ENCODE measurements at places on chromosomes 7 and 10.

GRCh38 chr7:30169579-30169978 lies 34.8 kb downstream of the MTURN start:
- no peak for DNase-seq

- DNase-seq = no peak
Measured at GRCh38 chr7:111006040-111006439, 84.9 kb upstream of the LRRN3 start.

- DNase-seq = no peak
Measured at GRCh38 chr7:149072438-149072775, 18.1 kb downstream of the ZNF786 start.

DNA sequence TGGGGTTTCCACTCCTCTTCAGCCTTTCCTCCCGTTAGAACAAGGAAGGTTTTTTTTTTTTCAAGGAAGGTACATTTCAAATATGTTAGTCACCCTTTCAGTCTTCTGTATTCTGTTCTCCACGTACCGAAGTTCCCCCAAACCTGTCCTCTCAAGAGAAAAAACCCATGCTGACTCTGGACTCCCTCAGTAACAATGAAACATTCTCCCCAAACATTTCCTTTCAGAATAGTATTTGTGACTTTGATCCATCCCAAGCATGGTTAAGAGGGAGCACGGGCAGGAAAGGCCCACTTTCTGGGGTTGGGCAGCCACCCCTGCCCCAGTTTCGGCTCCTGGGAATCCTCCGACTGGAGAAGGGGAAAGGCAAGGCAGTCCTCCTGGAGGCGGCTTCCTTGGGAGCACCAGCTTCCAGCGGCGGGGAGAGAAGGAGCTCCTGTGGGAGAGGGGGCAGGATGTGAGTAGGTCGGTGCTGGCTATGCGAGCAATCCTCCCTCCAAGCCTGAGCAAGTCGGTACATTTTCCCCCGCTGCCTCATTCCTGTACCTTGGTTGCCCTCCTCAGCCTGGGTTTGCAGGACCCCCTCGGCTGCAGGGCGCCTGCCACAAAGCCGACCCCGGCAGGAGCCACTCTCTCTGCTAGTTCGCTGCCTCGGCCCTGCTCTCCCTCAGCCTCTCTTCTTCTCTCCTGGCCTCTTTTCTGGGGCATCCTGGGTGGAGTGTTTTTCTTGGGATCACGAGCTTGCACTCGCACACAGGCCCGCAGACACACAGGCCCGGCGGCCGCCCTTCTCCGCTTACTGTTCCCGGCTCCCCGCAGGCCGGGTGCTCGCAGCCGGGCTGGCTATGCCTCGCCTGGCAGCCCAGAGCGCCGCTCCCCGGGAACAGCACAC lies 2.1 kb upstream of the HOXA1 start:
- peak; percentile 51 for DNase-seq

DNA sequence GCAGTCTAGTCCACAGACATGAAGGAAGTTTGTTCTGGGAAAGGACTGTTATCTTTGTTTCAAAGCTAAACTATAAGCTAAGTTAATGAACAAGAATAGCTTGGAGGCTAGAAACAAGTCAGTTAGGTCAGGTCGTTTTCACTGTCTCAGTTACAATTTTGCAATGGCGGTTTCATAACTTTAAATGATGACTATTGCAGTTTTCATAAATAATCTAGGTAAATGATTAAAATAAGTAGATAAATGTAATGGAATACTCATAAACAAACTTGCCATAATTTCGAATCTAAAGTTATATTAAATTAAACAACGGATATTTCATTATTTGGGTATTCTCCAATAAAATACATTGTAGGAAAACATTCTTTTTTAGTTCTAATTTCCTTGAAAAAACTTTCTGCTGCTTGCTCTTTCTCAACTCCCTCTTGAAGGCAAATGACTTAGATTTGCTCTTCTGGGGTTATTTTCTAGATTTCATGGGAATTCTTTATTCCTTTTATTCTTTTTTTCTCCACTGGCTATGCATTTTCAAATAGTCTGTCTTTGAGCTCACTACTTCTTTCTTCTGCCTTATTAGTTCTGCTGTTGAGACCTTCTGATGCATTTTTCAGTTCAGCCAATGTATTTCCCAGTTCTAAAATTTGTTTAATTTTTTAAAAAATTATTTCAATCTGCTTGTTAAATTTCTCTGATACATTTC lies 103.8 kb upstream of the APBB1IP start:
- DNase-seq = no peak

DNA sequence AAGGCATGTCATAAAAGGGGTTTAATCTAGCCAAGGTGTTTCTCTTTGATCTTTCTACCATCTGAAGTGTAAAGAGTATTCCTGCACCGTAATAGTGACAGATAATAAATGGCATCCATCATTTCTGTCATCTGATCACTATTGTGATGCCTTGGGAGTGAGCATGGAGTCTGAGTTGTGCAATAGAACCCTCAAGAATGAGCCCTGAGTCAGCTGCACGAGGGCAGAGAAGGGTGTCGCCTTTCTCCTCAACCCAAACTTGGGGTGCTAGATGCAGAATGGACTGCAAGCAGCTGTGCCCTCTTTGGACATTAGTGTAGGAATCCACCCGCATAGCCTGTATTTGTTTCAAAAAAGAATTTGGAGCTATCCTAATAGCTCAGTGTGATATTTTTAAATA lies 115.2 kb downstream of the ZNF37A start:
- DNase-seq = no peak

DNA sequence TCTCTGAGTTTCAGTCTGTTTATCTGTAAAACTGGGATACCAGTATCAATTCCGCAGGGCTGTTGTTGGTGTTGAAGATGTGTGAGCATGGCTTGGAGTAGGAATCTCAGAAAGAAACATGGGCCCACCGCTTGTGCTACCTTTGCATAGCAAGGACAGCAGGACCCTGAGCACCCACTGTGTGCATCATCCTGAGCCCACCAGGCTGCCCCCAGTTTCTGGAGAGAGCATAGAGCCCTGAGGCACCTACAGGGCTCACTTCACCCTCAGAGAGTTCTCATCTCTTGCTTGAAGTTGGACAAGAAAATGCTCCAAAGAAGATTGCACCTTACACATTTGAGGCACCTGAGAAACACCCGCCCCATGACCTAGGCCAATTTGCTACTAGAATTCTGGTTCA lies 12.9 kb downstream of the PRLHR start:
- DNase-seq = no peak

DNA sequence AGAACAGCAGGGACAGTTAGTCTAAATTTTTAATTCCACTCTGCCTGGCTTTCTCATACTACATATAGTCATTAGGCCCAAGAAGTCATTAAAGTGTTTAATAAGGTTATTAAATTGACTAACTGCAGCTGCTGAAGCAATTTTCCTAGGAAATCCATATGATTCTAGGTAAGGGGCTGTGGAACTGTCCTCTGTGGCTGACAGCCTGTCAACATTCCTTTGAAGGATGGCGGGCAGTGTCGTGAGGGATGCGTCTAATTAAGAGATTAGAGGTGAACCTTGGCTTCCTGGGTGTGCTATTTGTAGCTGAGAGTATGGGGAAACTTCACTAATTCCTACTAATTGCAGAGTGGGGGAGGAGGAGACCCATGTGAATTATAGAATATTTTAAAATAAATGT lies 64.6 kb downstream of the SNX10 start:
- no peak for DNase-seq

GRCh38 chr7:25216837-25217236 lies 11.4 kb downstream of the NPVF start:
- DNase-seq = peak; percentile 29

GRCh38 chr10:48883701-48884100 lies 55.9 kb downstream of the LRRC18 start:
- no peak for DNase-seq

GRCh38 chr7:101666741-101667140 lies 37.6 kb upstream of the MYL10 start:
- DNase-seq = no peak

GRCh38 chr10:26214551-26215395 lies 1.8 kb upstream of the GAD2 start:
- no peak for DNase-seq

GRCh38 chr10:74012480-74012879 lies 14.6 kb downstream of the VCL start:
- DNase-seq = no peak

DNA sequence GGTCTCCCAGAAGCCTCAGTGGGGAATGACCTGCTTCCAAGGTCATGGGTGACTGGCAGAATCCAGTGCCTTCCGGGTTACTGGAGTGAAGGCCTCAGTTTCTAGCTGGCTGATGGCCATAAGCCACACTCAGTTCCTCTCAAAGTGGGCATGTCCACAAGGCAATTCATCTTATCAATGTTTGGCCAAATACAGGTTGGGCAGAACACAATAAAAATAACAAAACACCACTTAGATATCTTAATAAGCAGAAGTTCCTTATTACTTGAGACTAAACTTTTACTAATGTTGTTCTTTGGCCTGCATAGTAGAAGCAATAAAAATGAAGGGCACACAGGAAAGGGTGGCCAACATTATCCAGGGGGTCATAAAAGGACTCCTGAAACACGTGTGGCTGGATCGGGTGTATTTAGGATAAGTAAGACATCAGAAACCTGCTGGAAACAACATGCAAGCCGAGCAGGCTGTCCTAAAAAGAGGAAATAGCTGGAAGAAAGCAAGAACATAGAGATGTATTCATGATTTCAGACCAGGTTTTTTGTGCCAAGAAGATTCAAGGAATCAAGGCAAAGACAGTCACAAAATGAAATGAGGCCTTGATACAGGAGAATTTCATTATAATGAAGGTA lies 19.6 kb upstream of the AKR1C2 start:
- DNase-seq = no peak

DNA sequence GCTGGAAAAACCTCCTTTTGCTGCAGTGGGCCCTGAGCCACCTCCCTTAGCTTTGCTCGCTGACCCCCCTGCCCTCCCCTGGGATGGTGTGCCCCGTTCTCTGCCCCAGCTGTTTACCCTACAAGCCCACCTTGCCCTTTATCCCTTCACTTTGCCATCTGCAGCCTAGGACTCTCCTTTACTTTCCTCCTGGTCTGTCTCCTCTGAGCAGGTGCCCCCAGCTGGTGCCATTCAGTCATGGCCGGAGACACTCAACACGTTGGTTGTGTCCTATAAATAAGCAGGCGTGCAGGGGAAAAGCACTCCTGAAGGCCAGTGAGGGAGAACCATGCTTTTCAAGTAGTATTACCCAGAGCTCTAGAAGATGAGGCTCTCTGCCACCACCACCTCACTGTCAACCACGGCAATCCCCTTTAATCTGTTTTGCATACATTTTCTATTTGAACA lies 6.1 kb downstream of the RASSF4 start:
- no peak for DNase-seq

GRCh38 chr10:3704565-3705325 lies 80.3 kb downstream of the KLF6 start:
- DNase-seq = no peak

- DNase-seq = no peak
Measured at GRCh38 chr7:99002827-99003212, 124.5 kb downstream of the TRRAP start.

DNA sequence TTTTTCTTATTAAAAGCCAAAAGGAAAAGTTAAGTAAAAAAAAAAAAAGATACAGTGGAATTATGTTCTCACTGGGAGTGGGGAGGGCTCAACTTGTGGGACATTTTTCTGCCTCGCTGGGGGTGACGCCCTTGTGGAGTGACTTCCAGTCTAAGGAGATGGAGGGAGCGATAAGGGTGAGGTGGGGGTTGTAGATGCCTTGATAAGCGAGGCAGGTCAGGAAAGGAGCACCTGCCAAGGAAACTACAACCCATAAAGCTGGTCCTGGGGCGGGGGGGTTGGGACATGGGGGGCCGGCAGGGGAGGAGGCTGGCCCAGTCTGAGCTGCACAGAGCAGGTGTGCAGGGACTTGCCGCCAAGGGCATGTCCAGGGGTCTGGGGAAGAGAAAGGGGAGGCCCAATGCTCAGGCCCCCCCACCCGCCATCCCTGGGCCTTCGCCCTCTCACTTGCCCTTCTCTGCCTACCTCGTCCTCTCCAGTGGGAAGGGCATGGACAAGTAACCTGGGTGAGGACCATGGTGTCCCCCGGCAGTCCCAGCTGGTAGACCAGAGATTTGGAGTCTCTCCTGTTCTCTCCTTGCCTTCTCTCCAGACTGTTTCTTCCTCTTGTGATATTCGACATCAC lies 2.5 kb upstream of the TRPV5 start:
- DNase-seq = no peak

DNA sequence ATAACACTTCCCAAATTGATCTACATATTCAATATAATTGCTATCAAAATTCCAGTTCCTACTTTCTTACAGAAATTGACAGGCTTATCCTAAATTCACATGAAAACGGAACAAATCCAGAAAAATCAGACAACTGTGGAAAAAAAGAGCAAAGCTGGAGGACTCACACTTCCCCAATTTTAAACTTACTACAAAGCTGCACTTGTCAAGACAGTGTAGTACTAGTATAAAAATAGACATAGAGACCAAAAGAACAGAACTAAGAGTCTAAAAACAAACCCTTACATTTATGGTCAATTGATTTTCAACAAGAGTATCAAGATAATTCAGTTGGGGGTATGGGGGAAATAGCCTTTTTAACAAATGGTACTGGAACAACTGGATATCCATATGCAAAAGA lies 27.5 kb downstream of the LMBR1 start:
- no peak for DNase-seq

DNA sequence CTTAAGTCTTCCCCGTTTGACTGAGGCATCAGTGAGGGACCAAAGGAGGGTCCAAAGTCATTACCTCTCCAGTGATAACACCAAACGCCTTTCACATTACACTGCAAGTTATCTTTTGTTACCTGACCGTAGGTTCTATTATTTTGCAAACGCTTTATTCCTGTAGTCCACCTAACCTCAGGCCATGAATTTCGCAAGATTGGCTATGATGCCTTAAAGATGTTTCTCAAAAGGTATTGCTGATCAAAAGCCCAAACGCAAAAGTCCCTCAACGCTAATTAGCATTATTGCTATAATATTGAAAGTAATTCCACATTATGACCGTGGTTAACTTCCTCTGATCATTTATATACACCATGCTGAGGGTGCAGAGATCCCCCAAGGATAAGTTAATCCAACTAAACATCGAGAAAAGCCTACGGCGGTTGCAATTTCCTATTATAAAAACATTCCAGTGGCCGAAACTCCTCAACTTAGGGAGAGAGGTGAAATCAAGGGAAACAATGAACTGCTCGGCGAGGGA lies 649 bp downstream of the DNA2 start:
- DNase-seq = no peak

- no peak for DNase-seq
Measured at GRCh38 chr10:121152033-121152432, 300.9 kb downstream of the WDR11 start.

GRCh38 chr10:105974803-105975456 lies 1189.6 kb downstream of the SORCS1 start:
- no peak for DNase-seq

GRCh38 chr10:86188796-86189558 lies 177.6 kb downstream of the GRID1 start:
- DNase-seq = no peak

GRCh38 chr10:118584181-118584954 lies 11.1 kb downstream of the PRLHR start:
- no peak for DNase-seq

- DNase-seq = no peak
Measured at GRCh38 chr7:129989466-129989865, 36.7 kb upstream of the UBE2H start.

DNA sequence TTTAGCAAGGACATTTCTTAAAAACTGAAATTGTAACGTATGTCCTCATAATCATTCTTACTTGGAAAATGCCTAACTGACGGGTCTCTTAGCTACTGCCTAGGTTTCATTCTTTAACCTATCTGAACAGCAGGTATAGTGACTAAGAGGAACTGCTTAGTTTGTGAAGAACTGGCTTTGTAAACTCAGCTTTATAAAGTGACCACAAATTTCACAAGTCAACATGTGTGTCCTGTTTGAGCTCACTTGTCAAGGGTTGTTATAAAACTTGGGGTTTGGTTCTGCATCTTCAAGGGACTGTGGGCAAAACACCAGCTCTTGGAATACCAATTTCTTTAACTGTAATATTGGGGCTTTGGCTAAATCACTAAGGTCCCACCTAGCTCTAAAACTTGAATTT lies 32.2 kb downstream of the MRPS33 start:
- no peak for DNase-seq

All from left renal pelvis (tissue), 4 donors.